ENCODE measurements at places on chromosomes 2 and 18. TPM values are rescaled to one million over a fixed set of nuclear protein-coding genes. Genes with fewer than 3 reads are reported as not detected.

- H3K4me3 ChIP-seq: no peak overlapping the region
- no peak for DNase-seq
- no peaks in the 10 kb centered on the region for H3K27me3 ChIP-seq
- H3K36me3 ChIP-seq: no peaks in the 10 kb centered on the region
- no peak overlapping the region for H3K27ac ChIP-seq
- no peaks in the 10 kb centered on the region for H3K4me1 ChIP-seq
Measured at GRCh38 chr2:188367164-188367563, 75.5 kb downstream of the GULP1 start.

- no peaks in the 10 kb centered on the region for H3K36me3 ChIP-seq
- no peaks in the 10 kb centered on the region for H3K4me1 ChIP-seq
- no peak overlapping the region for H3K4me3 ChIP-seq
Measured at GRCh38 chr18:21215490-21215889, 26.5 kb upstream of the GREB1L start.

DNA sequence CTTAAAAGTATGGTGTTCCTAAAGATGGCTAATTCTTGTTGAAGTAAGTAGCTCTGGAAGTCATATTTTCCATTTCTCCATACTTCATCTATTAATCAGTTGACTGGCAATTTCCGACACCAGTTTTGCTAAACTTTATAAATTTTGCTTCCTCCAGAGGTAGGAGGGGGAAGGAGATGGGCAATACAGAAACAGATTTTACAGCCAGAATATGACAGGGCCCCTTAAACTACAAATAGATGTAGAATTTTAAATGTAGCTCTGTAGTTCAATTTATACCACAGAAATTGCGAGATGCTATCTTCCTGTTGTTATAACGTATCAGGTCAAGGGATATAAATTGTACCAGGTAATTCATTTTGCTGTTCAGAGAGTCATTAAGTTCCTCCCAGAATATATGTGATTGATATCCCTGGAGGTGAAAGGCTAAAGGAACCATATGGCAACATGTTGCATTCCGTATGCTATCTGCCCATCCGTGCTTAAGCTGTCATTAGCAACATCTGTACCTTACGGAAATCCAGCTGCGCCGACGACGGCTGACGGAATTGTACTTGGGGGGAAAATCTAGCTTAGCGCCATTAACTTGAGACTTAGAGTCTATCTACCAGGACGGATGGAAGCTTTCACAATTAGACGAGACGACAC lies 8.4 kb upstream of the NR4A2 start:
- H3K36me3 ChIP-seq: no peaks in the 10 kb centered on the region
- no peaks in the 10 kb centered on the region for H3K27me3 ChIP-seq
- peak overlapping the region; percentile 94 for H3K4me3 ChIP-seq
- H3K4me1 ChIP-seq: no peaks in the 10 kb centered on the region
- H3K27ac ChIP-seq: peak overlapping the region; percentile 100

DNA sequence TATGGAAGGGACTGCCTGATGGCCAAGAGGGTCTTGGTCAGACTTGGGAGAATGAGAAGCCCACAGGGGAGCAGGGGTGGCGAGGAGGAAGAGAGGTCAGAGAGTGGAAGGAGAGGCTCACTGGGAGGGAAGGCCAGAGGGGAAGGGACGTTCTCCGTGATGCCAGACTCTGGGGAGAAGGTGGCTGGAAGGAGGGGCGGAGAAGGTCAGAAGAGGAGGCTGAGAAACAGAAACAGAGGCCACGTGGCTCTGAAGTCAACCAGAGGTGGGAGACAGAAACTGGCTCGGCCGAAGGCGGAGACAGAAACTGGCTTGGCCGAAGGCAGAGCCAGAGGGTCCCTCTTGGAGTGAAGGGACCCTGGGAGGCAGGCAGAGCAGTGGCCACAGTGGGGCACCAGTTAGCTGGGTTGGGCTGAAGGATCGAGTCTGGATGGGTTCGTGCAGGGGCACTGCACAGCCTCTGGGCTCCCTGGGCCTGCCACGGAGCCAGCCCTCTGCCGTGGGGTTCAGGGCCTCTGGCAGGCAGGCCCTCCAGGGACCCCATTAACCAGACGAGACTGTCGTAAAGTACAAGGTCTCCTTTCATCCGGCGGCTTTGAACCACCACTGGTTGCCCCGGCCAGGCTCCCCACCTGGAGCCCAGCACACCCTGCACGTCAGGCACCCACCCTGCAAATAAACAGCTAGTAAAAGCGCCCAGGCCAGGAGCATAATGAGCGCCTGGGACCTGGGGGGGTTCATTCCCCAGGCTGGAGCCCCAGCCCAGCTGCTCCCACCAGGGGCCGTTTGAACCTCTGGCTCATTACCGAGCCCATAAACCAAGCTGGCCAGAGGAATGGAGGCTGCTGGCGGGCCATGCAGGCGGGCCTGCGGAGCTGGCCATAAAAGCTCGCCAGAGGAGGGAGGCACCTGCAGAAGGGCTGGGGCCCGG lies 218.8 kb downstream of the DYSF start:
- H3K27me3 ChIP-seq: no peaks in the 10 kb centered on the region
- H3K4me3 ChIP-seq: no peak overlapping the region
- peaks cover 26% of the 10 kb centered on the region for H3K36me3 ChIP-seq
- peak; percentile 53 for DNase-seq
- no peak overlapping the region for H3K27ac ChIP-seq
- H3K4me1 ChIP-seq: no peaks in the 10 kb centered on the region

DNA sequence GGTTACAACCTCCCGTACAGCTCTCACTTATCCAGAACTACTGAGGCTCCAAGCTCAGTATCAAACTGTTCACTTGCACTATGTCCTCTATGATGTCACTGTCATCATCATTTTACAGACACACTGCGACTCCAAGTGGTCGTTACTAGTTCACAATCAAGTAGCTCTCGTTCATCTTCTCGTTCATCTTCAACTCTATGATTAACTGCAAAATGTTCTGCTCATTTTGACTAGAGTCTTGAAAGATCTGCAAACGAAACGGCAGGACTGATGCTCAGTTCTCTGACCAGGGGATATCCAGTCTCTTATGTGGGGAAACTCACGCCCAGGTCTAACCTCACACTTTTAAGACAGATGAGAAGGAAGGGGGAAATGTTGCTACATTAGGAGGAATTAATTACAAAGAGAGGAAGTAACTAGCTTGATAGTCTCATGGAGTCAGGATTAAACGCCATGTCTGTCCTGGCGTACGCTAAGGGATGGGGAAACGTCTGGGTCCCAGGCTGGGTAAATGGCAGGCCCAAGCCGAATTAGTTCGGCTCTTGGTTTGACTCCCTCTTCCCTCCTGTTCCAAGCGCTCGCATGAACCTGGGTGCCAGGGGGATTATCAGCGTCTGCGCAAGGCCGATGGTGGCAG lies 794 bp upstream of the CHCHD5 start:
- H3K4me3 ChIP-seq: peak overlapping the region; percentile 82
- DNase-seq: no peak
- no peaks in the 10 kb centered on the region for H3K4me1 ChIP-seq
- peak overlapping the region; percentile 96 for H3K27ac ChIP-seq

The FOXD4L1 gene
- not detected for total RNA-seq

The BOLL gene
- total RNA-seq: not detected

The DCC gene
- total RNA-seq: not detected

The SERPINB8 gene
- total RNA-seq: 3.4 TPM

The COLEC11 gene
- total RNA-seq: 27.8 TPM

The ANKRD62 gene
- not detected for total RNA-seq

The MSH6 gene
- total RNA-seq: 17.0 TPM

The UCN gene
- 2.6 TPM for total RNA-seq
